Femur (tissue), 1 donor: ENCODE measurements at places on chromosomes 2 and 18.
A peak's percentile ranks its signal among the peaks of the same experiment; 100 is the strongest.

GRCh38 chr2:234564699-234565098 lies 67.8 kb upstream of the ARL4C start:
- DNase-seq = no peak

DNA sequence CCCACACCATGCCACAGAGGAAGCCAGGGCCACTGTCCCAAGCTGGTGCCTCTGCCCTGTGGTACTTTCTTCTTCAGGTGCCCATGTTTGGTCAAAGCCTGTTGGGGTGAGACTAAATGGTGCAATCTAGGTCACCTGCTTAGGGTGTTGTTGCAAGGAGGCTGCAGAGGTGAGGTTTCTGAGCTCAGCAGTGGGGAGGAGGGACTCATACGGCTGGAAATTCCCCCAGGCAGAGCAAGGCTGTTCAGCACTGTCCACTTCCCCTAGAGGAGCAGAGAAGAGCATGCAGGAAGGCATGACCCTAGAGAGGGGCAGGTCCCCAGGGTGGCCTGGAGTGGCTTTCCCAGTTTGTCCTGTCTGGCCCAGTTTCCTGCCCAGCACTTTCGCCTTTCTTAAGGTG lies 211.0 kb downstream of the HAUS1 start:
- no peak for DNase-seq

GRCh38 chr2:25207078-25207545 lies 38.7 kb upstream of the POMC start:
- DNase-seq = no peak

GRCh38 chr2:128317181-128317898 lies 1.3 kb downstream of the HS6ST1 start:
- DNase-seq = peak; percentile 43

- DNase-seq = no peak
Measured at GRCh38 chr2:126749537-126749936, 93.6 kb downstream of the GYPC start.

- DNase-seq = no peak
Measured at GRCh38 chr2:39399570-39399969, 37.5 kb downstream of the MAP4K3 start.

- no peak for DNase-seq
Measured at GRCh38 chr2:228064796-228065315, 116.6 kb downstream of the SPHKAP start.

GRCh38 chr2:159119652-159120257 lies 151.3 kb downstream of the TANC1 start:
- DNase-seq = no peak
